ENCODE measurements at places on chromosomes 4 and X.

GRCh38 chr4:17854036-17854435 is 43.3 kb downstream of the NCAPG start:
- DNase-seq, result no peak

GRCh38 chr4:89397441-89397840 is 89.8 kb upstream of the GPRIN3 start:
- no peak for DNase-seq

DNA sequence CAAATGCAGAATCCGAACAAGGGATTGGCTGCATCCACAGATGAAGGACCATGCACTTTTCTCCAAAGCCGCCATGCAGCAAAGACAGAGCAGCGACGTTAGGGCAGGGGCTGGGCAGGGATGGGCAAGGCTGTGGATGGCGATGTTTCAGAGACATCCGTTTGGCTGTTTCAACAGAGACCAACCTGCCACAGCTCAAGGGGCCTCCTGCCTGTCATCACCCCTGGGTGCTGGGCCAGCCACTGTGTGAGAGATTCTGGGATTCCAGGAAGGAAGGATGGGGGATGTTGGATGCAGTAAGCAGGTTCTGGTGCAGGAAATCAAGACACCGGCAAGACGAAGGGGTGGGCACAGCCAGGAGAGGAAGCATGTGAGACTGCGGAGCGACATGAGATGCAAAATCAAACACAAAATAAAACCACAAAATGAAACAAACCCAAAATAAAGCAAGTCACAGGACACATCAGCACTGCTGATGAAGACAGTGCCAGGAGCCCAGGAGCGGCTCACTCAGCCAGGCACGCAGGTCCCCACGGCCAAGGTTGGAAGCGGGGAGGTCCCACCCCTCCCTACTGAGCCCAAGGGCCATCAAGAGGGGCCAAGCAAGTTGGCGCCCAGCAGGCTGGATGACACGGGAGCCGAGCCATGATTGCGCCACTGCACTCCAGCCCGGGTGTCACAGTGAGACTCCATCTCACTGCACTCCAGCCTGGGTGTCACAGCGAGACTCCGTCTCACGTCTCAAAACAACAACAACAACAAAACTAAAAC is 68.1 kb downstream of the FAM53A start:
- DNase-seq, result no peak

DNA sequence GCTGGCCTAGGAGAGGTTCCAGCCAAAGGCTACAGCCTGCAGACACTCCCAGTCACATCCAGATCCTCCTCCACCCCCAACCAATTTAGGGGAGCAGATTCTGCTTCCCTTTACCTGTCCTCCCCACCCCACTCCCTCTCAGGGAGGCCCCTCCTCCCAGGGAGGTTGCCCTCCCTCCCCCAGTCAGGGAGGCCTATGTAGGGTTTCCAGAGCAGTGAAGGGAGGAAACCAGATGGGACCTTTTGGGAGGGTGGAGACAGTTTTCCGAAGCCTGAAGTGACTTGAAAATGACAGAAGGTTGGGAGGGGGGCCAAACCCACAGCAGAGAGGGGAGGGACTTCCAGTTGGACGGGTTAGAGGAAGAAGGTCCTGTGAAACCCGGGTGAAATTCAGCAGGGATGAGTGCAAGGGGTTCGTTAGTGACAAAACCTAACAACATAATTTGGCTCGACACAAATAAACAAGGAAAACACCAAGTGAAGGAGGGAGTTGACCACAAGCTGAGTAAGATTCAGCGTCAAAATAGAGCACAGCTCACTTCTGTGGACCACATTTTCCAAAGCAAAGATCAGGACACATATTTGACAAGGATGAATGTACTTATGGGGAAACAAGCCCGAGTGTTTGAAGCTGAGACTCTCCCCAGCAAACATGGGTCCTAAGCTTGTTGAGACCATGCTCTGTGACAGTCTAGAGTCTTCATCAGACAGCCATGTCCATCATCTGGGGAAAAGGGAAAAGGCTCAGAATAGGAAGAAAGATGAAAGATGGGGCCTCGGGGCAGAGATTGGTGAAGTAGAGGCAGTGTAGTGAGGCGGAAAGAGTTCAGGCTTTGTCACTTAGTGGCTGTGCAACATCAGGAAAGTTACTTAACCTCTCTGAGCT is 46.4 kb downstream of the PRPS1 start:
- DNase-seq, result no peak

GRCh38 chrX:131366407-131366806 is 77.3 kb upstream of the IGSF1 start:
- peak; percentile 5 for DNase-seq

GRCh38 chrX:69503782-69504625 is at the start of gene NALF2:
NALF2 (plus strand) TSS chrX:69504326; CDS start chrX:69505283, 957 bp downstream.
- DNase-seq, result peak; percentile 44

DNA sequence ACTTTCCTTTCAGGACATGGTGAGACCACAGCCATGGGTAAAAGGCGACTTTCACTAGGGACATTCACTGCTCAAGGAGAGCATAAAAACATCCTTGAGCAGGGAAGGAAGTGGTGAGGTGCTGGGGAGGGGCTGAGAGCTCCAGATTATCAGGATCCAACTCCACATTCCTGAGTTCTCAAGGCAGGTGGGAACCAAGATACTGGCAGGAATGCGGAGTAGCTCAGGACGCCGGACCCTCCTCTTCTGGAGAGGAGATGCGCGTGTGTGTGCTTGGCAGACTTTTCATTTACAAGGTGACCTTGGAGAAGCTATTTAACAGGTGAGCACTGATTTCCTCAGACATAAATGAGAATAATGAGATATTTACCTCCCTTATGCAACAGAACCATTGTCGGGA is 41.3 kb upstream of the TXK start:
- no peak for DNase-seq

DNA sequence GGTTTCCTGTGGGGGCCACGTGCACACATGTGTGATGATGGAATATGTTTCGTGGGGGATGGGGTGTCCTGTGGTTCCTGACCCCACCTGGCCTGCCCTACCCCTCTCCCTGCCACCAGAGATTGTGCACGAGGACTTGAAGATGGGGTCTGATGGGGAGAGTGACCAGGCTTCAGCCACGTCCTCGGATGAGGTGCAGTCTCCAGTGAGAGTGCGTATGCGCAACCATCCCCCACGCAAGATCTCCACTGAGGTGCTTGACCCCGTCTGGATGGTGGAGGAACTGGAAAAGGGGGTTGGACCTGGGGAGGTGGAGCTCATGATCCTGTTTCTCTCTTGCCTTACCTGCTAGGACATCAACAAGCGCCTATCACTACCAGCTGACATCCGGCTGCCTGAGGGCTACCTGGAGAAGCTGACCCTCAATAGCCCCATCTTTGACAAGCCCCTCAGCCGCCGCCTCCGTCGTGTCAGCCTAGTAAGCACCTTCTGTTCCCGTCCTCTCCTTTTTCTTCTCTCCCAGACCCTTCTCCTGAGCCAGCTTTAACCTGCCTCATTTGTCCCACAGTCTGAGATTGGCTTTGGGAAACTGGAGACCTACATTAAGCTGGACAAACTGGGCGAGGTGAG is 5.9 kb downstream of the CDK16 start:
- no peak for DNase-seq

DNA sequence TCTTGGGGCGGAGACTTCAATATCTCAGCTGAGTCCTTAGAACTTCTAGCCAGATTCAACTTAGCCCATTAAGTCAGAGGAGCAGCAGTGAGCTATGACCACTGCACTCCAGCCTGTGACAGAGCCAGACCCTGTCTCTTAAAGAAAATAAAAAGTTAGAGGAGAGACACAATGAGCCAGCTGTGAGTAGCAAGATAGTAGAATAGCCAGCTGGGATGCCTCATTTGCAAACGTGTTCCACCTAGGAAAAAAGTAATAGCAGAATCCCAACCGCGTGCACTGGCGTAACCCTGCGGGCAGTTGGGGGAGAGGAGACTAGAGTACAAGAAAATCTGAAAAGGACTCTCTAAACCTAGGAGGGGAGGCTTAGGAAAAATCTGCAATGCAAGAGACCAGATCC is 133.2 kb upstream of the ANXA3 start:
- no peak for DNase-seq

DNA sequence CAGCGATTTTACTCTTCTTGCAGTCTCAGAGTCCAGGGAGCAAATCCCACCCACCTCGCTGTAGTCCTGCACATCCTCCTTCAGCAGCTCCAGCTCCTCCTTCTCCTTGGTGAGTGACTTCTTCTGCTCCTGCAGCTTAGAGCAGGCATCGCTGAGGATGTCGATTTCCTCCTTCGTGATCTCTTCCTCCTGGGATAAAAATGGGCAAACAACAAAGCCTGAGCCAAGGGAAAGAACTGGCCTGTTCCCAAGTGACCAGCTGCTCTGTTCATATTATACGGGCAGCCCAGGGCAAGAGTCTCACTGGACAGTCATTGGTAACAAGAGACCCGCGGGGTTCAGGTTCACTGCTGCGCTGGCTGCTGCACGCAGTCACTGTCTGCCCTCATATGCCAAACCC is 26.2 kb downstream of the FGFR3 start:
- DNase-seq, result no peak

DNA sequence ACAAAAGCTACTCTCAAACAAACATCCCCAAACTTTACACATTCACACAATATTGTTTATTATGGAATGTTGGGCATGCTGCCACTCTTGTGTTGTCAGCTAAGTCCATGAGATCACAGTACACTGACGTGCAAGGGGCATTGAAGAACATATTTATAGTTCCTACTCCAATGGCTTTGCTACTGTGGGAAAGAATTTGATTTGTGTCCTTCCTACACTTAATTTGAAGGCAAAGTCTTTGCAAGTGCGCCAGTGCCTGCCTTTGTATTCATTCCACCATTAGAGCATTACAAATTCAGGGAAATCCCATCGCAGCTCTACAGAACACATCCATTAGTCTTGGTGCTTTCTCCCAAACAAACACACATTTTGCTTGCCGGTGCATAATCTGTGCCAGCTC is 45.4 kb upstream of the FTHL17 start:
- DNase-seq, result no peak

DNA sequence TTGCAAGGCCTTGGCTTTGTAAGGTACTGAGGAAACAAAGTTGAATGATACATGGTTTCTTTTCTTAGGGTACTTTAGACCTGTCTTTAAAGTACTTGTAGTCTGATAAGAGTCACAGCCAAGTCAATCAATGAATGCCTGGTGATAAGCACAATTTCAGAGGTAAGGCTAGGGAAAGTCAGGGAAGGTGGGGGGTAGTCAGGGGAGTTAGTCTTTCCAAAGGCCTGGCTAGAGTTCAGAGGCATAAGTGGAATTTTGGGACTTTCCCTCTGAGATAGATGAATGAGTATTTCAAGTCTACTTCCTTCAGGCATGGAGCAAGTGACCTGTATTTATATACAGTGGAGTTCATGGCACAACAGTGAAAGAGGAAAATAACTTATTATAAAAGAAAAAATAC is 78.3 kb downstream of the SLC4A4 start:
- DNase-seq, result no peak

DNA sequence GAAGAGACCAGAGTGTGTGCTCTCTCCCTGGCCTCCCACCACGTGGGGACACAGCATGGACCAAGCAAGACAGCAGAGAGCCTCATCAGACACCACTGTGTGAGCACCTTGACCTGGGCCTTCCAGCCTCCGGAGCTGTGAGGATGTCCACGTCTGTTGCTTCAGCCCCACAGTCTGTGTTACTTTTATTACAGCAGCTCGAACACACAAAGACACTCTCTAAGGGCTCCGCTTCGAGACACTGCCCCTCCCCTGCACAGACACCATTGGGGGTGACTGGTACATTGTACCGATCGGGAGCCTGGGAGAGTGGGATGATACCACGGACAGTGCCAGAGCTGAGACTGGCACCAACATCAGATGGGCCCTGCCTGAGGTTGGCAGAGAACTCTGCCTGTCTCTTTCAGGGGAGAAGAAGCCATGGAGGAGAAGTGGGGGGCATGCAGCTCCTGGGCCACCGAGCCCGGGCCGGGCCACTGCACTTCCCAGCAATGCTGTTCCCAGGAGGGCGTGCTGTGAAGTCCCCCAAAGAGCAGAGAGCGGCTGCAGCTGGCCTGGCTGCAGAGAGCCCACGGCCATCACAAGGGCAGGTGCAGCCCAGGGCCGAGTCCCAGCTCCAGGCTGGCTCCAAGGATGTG is 48.1 kb upstream of the HMX1 start:
- DNase-seq, result no peak

- DNase-seq, result peak; percentile 83
These were observed at the start of gene FAM47E for GRCh38 chr4:76251441-76252270. FAM47E (plus strand) TSS chr4:76251721; CDS start chr4:76251747, 26 bp downstream.

DNA sequence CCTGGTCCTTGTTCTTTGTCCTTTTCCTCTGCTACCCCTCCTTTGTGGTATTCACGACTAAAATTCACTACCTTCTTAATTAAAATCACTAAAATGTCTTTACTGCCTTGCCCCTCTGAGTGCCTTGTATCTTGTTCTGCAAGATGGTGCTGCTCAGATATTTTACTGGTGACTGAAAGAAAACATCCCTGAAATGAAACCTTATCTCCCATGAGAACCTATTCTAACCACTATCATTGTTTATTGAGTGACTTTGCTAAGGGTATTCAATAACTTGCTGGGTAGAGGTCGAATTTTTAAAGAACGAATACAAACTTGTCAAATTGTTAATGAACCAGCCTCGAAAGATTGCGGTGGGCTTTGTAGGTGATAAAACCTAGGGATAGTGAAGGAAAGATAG is 52.8 kb downstream of the SPRY1 start:
- DNase-seq, result no peak

- no peak for DNase-seq
These were observed 69.1 kb upstream of the PLAC1 start for GRCh38 chrX:134727363-134727762.

DNA sequence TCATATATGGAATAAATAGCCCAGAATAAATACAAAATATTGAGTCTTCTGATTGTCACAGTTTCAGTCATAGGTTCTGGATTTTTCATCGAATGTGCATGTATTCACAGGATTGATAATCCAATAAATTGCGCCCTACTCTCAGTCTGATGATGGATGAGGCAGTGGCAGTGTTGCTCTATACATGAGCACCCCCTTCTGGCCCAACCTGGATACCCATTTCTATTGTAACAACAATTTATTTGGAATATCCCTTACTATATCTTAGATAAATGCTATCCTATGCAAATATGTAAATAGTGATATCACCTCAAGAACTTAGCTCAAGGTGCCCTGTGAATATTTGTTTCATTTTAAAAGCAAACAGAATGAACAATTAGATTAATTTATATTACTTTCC is 733.7 kb upstream of the PABPC4L start:
- DNase-seq, result peak; percentile 0

GRCh38 chr4:10730590-10730989 is 46.0 kb upstream of the CLNK start:
- DNase-seq, result no peak

DNA sequence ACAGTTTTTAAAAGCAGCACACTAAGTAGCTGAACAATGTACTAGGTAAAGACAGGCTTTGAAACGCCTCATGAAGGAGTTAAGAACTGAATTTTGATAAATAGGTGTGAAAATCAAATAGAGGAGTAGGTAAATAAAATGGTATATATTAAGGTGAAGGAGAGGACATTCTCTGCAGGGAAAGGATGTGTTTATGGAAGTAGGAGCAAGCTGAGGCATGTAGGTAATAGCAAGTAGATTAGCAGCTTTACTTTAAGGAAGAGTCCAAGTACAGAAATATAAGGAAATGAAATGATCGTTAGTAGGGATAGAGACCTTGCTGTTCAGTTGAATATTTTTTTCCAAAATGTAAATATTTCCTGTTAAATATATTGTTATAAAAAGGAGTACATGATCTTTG is 12.5 kb downstream of the METAP1 start:
- no peak for DNase-seq

GRCh38 chr4:76943129-76943620 is 6.4 kb upstream of the SEPTIN11 start:
- DNase-seq, result no peak

GRCh38 chr4:163693211-163693610 is 198.7 kb downstream of the TMA16 start:
- DNase-seq, result no peak

Data from NCI-H510A treated with DMSO at 0.1 percent for 48 hours (cell line).